ENCODE measurements at places on chromosomes 5 and 9.
A peak's percentile ranks its signal among the peaks of the same experiment; 100 is the strongest.

- peak; percentile 1 for DNase-seq
These were observed 35.0 kb downstream of the RANBP17 start for GRCh38 chr5:170896779-170897178.

GRCh38 chr9:95461448-95462248 is 55.1 kb downstream of the PTCH1 start:
- DNase-seq: no peak

DNA sequence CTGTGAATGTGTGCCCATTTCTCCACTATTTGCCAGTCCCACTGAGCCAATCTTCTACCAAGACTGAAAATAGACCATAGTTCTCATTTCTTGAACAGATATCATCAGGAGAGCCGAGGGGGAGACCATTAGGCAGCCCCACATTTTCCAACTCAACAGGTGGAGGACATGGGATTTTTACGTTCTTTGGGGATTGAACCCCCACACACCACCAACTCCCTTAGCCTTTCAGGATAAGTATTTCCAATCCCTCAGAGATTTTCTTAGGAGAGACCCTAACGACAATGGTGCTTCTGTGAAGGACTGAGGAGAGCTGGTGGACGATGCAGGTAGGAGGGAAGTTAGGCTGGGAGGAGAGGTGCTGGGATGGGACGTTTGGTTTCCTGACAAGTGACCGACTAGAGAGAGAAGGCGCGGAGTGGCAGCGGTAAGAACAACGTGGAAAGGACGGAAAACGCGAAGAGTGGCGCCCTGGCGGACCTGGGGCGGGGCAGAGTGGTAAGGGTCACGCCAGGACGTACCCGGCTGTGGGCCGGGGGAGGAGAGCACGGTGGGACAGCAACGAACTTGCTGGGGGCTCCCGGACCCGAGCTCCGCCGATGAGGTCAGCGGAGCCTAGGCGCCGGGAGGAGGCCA is 681 bp upstream of the CHSY3 start:
- DNase-seq: no peak

DNA sequence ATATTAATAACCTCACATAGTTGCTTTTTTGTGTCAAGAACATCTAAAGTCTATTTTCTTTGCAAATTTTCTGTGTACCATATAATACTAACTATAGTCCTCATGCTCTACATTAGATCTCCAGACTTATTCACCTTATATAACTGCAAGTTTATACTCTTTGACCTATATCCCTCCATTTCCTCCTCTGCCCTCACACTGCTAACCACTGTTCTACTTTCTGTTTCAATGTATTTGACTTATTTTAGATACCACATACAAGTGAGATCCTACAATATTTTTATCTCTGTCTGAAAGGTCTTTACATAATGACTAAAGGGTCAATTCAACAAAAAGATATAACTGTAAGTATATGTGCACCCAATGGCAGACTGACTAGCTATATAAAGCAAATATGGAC is 789.7 kb upstream of the ZNF608 start:
- no peak for DNase-seq

DNA sequence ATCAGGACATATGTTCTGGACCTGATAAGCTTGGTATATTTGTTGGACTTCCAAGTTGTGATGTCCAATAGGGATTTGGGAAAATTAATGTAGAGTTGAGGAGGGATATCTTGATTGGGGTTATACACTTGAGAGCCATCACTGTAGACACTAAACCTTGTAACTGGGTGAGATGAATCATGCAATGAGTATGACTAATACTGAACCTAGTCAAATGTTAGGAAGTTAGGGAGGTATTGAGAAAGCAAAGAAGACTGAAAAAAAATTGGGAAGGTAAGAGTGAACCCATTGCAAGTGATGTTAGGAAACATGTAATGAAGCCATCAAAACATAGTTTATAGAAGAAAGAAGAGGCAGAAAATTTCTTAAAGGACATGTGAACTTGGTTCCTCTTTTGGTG is 668.4 kb upstream of the CDH9 start:
- DNase-seq: no peak

DNA sequence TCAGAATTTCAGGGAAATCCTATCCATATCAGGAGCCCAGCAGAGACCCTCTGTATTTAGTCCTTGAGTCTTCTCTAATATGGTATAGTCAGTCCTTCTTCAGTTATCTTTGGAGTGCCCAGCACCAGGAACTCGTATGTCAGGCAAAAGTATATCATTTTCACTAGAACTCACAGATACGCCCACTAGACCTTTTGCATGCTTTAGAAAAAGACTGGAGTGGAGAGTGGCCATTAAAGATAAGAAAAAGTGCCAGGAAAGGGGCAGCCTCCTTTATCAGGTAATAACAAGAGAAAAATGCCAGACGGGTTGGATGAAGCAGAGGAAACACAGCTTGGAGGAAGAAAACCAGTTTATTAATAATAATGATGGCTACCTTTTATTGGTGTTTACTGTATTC is 63.5 kb downstream of the GPR21 start:
- no peak for DNase-seq

GRCh38 chr5:74673011-74673790 is 11.8 kb upstream of the HEXB start:
- DNase-seq: no peak

DNA sequence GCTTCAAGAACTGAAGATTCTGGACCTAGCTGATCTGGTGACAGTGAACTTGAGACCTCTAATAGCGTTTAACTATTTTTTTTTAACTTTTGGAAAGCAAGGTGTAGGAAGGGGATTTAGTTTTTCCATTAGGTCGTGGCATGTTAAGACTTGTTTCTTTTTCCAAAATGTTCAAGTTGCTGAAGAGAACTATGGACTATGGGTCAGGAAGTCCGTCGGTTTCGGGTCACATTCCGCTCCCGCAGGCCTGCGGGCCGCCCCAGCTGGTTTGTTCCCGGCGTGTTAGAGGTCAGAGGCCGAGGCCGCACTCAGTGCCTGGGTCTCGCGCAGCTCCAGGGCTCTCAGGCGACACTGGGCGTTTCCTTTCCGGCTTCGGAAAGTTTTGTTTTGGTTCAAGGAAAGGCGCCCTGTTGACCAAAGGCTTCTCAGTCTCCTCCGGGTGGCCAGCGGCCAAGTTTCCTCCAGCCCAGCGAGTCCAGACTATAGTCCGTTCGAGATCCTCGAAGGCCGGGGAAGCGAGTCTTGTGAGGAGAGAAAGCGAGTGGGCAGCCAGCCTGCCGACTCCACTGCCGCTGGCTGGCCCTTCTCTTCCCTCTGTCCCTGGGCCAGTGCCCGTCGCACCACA is 586 bp upstream of the FCHO2 start:
- DNase-seq: no peak

DNA sequence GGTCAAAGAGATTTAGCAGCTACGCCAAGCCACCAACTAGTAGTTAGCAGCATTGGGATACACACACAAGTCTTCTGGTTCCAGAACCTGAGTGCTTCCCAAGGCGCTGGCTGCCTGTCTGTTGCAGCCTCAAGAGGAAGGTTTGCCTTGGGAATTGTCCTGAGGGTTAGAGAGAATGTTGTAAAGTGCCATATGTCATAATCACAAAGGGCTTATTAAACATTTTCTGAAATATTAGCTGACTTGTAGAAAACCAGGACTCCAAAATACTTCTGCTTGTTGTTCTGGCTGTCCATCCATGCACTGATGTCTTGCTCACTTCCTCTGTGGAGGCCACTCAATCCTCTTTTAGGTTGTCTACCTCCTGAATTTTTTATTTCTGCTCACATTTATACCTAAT is 46.3 kb downstream of the SLC36A1 start:
- no peak for DNase-seq

DNA sequence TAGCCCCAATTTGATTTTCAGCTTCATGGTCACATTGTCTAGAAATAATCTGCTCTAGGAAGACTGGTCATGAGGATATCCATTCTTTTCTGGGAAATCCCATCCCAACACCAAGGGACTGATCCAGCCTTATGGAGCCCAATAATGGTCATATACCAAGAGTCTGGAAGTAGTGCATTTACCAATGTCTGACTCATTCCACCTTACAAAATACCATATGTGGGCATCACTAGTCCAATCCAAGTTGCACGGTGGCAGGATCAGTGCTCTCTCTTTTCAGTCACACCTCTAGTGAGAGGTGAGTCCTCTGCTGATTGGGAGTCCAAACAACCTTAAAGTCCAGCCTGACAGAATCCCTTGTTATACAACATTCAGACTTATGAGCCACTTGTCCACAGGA is 73.7 kb downstream of the FEM1C start:
- no peak for DNase-seq

- peak; percentile 77 for DNase-seq
These were observed 76.4 kb upstream of the RARS1 start for GRCh38 chr5:168409591-168410458.
